ENCODE measurements at places on chromosomes 5 and 9.

DNA sequence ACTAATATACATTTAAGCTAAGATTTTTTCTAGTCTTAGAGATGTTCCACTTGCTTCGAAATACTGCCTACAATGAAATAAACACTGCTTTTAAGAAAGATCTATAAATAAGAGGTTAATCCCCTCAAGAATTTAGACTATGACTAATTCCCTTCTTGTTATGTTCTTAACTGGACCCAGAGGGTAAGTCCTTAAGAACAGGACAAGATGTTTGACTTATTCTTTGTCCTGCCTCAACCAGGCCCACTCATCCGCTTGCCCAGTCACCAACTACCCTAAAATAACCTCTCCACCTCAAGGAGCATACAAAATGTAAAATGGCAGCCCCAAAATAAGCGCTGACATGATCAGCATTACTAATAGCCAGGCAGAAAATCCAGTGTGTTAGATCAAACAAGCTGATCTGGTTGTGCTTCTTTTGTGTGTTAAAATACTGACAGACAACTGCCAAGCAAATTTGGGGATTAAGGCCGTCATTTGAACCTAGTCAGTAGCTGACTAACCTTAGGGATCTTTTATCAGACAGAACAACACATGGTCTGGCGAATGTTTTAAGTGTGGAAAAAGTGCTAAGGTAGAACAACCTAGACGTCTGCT is 93.7 kb upstream of the SMC5 start:
- DNase-seq: no peak

- no peak for DNase-seq
These were observed 161.7 kb upstream of the RPS23 start for GRCh38 chr5:82439750-82440445.

GRCh38 chr5:180976518-180976917 is 12.1 kb upstream of the BTNL3 start:
- DNase-seq: no peak

GRCh38 chr9:89664896-89665329 is 60.1 kb downstream of the GADD45G start:
- DNase-seq: no peak

DNA sequence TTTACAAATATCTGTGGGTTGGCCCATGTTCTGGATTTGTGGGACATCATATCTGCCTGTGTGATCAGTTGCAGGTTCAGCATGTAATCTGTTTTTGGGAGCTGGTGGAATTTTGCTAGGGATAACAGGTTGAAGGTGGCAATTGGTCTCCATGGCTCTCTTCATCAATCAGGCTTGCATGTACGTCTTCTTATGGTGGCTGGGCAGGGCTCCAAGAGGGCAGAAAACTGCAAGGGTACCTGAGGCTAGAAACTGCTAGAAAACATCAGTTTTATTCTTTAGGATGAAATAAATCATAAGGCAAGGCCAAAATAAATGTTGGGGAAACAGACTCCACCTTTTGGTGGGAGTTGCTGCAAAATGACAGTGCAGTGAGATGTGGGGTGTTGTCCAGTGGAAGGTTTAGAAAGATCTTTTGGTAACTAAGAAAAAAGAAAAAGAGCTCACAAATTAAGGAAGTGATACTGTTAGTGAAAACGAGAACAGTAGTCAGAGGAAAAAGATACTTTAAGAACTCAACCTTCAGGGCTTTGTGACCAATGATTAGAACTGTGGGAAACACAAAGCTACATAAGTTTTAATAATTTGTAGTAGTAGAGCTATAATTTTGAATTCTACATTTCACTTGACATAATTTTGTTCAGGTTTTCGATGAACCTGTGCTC is 300.7 kb upstream of the IZUMO3 start:
- DNase-seq: no peak

- DNase-seq: no peak
These were observed 119.0 kb downstream of the NR3C1 start for GRCh38 chr5:143284521-143284920.

GRCh38 chr5:37323607-37324006 is 47.3 kb downstream of the NUP155 start:
- no peak for DNase-seq

DNA sequence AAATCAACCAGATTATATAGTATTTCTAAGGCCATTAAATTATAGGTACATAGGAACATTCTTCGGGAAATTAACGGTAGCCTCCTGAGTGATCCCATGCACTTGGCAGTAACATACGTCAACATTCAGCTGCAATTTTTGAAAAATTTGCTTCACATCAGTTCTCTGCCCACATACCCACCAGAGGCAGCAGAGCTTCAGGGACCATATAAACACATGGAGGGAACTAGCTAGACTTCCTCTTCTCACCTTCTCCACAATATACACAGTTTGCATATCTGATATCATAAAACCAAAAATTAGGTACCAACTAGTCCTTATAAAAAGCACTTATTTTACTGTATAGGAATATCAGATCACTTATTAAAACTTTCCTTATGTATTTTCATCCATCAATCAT is 4.8 kb downstream of the PSIP1 start:
- no peak for DNase-seq

DNA sequence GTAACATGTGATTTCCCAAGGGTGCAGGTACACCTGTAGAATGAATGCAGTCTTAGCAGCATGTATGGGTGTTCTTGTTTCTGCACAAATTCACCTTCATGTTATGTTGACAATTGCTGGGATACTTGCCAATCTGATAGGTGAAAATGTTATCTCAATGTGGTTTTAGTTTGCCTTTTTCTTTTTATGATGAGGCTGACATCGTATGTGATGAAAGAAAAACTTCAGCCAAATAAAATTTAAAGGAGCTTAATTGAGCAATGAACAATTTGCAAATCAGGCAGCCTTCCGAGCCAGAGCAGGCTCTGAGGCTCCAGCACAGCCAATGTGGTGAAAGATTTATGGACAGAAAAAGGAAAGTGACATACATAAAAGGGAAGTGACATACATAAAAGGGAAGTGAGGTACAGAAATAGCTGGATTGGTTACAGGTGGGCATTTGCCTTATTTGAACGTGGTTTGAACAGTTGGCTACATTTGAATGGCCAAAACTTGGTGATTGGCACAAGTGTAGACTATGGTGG is 10.5 kb downstream of the TAL2 start:
- no peak for DNase-seq

DNA sequence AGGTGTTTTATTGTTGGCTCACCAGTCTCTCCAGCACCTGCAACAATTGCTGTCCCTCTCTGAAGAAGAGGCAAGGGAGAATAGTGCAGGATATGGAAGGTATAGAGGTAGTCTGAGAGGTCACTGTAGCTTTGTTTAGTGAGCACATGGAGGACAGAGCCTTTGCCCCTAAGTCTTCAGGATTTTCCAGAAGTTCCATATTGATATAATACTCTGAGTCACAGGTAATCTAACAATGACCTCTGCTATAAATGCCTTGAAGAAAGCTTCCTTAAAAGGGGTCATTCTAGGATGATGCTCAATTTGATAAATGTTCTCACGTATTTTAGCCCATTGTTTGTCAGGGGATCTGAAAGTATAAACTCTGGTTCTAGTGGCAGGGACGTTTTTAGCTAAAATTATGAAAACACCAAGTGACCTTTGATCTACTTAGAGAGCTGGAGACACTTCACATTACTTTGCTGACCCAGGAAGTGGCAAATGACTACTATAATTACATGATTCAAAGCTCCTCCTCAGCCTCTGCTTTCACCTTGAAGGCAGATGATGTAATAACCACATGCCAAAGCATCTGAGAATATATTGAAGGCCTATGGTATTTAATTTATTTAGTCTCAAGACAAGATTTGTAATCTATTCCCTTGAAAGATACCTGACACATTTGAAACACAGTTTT is 366.9 kb upstream of the NUDT12 start:
- no peak for DNase-seq

DNA sequence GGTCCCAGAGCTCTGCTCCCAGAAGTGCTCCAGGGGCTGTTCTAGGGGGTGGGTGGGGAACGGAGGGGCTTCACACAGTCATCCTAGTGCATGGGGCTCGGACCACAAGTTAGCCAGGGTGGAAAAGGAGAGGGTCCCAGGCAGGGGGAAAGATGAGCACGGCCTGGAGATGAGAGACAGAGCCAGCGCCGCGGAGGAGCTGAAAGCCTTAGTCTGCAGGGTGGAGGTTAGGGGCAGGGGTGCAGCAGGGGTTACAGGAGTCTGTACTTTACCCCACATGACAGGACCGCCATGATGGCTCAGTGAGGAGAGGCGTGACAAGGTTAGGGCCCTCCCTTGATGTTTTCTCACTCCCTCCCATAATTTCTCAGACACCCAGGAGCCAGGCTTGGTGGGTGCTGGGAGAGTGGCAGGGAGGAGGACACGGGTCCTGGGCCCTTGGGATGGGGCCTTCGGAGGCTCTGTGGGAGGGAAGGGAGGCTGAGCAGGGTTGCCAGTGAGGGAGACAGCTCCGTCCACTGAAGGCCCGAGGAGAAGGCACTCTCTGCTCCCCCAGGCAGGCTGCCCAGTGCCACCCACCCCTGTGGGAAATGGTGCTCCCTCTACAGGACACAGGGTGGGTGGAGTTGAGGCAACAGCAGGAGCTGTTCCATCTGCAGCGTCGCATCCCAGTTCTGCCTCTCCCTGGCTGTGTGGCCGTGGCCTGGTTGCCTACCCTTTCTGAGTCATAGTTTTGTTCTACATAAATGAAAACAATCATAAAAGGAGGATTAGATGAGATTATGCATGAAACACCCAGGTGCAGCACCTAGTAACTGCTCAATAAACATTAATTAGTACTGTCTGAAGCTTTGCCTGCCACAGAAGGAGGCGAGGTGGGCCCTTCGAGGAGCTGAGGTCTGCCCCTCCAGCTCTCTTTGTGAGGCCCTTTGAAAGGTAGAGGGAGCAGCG is 66.2 kb downstream of the NDST1 start:
- no peak for DNase-seq
